ENCODE measurements at places on chromosomes 12 and 14. TPM values are rescaled to one million over a fixed set of nuclear protein-coding genes. Genes with fewer than 3 reads are reported as not detected.

- no peak for DNase-seq
Measured at GRCh38 chr12:97216848-97217247, 245.8 kb upstream of the RMST start.

The FGF6 gene
- not detected for total RNA-seq

The MYRFL gene
- total RNA-seq: not detected

The TMEM263 gene
- total RNA-seq: 40.6 TPM

The CMA1 gene
- total RNA-seq: not detected

- DNase-seq: no peak
Measured at GRCh38 chr12:44224399-44225148, 388.7 kb downstream of the TMEM117 start.

- peak; percentile 90 for DNase-seq
Measured at GRCh38 chr14:68958553-68958952, 20.5 kb downstream of the ACTN1 start.

- no peak for DNase-seq
Measured at GRCh38 chr12:72011374-72011773, 72.7 kb downstream of the TPH2 start.

The KERA gene
- total RNA-seq: not detected

Measured in dermis microvascular lymphatic vessel endothelial cell (primary cell).